ENCODE measurements at places on chromosomes 7 and 10.

GRCh38 chr10:101367569-101368453 lies 13.8 kb downstream of the BTRC start:
- no peak for DNase-seq

DNA sequence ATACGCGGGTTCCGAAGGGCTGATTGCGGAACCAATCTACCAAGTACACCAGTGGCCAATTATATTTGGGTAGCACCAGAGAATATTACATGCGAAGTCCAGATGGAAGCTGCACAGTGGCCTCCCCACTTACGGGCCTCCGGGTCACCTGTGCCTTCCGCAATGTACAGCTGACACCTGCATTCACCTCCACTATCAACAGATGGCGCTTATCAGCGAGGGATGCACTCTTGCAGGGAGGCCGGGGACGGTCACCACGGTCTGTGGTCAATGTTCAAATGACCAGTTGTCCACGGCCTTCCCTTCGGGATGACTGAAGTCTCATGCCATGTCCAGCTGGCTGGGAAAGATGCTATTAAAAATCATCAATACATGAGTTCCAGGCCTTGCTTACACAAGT lies 47.6 kb downstream of the SLIT1 start:
- no peak for DNase-seq

DNA sequence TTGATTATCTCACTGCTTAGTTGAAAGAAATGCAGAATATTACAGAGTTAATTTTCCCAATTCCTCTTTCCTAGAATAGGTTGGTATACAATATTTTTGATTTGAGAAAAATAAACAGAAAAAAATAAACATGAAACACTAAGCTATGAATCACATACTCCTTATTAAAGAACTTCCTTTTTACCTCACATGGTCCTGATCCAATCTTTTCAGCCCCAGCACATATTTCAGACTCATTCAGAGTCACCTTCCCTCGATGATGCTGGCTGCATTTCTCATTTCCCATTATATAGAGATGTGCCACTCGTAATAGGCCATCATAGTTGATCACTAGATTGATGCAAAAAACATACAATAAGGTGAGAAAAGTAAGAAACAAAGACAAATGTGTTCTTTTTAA lies 64.6 kb downstream of the HGF start:
- no peak for DNase-seq

- DNase-seq, result no peak
Measured at GRCh38 chr7:105853931-105854419, 22.4 kb downstream of the ATXN7L1 start.

DNA sequence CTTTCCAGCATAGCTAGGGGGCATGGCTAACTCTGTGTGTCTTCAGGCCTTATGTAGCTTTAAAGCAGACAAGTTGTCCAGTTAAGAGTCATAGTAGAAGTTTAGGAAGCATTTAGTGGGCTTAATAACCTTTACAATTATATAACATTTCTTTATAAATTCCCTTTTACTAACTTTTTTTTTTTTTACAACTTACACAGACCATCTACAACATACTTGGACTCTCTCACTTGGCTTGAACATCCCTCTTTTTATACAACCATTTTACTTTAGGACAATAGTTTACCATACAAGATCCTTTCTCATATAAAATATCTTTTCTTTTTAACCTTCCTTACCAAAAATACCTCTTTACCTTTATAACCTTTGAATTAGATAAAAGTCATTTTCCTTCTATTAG lies 26.3 kb downstream of the SP4 start:
- no peak for DNase-seq

GRCh38 chr7:37665352-37666022 lies 18.1 kb upstream of the GPR141 start:
- DNase-seq, result no peak

GRCh38 chr10:7300384-7300971 lies 110.4 kb downstream of the SFMBT2 start:
- no peak for DNase-seq

- DNase-seq, result peak; percentile 44
Measured at GRCh38 chr7:157228864-157229422, 90.2 kb downstream of the UBE3C start.

DNA sequence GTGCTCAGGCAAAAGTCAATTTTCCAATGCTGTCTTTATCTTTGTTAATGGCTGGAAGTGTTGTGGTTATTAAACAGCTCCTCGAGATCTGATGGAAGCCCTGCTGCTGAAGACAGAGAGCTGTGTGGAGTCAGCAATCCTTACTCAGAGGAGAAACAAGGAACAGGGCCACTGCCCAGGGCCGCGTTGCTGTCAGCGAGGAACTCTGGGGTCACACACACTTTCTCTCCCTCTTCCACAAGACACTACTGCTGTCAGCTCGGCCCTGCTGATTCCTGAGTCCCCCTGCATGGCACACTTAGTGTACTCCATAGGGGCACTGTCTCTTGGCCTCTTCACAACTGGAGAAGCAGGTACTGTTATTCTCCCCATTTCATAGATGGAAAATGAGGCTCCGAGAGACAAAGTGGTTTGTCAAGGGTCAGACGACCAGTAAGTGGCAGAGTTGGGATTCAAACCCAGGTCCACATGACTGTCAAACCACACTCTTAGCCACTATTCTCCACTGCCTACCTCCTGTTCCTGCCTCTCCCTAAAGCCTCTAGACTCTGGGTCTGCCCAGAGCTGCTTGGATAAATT lies 29.3 kb upstream of the PDCD4 start:
- no peak for DNase-seq

- peak; percentile 29 for DNase-seq
Measured at GRCh38 chr7:95690367-95690947, 81.9 kb upstream of the DYNC1I1 start.

GRCh38 chr10:77348751-77349150 lies 288.9 kb downstream of the KCNMA1 start:
- no peak for DNase-seq

DNA sequence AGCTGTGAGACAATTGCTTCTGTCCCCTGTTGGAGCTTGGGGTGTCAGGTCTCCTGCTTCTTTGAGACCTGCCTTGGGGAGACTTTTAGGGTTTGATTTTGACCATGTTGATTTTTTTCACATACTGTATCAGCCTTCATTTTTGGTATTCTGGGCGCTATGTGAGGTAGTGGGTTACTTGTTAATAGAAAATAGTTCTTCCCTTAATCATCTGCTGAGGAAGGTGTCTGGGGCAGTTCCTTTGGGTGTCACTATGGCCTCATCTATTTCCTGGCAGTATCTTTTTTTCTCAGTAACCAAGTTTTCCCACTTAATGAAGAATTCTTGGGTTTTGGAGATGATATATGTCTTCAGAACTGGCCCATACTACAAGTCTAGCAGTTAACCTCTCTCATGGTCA lies 4.6 kb upstream of the NOLC1 start:
- no peak for DNase-seq

DNA sequence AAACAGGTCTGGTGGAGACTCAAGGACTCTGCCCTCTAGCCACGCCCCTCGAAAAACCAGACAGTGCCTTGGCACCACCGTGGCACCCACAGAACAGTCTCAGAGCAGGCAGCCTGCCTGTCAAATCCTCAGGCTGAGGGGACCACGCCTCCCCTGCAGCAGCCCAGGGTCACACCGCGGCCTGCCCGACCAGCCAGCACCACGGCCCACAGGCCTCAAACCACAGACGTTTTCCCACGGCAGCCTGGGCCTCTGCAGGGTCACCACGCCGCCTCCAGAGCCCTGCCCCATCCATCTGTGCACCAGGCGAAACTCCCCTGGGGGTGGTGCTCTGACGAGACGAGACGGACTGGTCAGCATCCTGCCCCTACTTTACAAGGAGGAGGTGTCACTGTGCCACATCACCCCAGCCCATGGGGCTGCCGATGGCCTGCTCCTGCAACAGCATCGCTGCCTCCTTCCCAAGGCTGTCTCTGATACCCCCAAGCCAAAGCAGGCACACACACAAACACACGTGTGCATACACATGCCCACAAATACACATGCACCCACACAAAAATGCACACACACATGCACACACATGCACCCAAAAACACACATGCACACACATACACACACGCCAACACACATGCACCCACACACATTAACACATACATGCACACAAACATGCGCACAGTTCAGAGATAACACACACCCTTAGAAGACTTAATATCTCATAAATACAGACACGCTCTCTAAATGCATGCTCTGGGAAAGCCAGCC lies 24.6 kb downstream of the PAPOLB start:
- DNase-seq, result no peak

- no peak for DNase-seq
Measured at GRCh38 chr7:137006293-137006692, 137.8 kb downstream of the CHRM2 start.

DNA sequence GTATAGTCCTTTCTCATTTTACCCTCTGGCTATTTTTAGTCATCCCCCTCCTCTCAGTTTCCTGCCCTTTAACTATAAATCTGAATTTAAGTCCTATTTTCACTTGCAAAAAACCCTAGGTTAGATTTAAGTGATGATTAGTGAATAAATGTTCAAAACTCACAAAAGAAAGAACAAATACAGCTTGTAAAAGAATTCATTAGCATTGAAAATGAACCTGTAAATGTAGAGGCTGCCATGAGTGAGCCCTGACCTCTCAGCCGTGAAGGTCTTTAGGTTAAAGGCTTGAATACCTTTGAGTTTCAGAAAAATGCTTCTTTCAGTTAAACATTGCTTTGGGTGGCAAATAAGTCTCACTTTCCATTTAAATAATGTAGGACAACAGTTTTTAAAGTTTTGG lies 2.0 kb upstream of the SLC16A12 start:
- no peak for DNase-seq

GRCh38 chr7:131066635-131067034 lies 261.0 kb upstream of the MKLN1 start:
- DNase-seq, result no peak

- no peak for DNase-seq
Measured at GRCh38 chr7:158129037-158130022, 458.3 kb downstream of the PTPRN2 start.

DNA sequence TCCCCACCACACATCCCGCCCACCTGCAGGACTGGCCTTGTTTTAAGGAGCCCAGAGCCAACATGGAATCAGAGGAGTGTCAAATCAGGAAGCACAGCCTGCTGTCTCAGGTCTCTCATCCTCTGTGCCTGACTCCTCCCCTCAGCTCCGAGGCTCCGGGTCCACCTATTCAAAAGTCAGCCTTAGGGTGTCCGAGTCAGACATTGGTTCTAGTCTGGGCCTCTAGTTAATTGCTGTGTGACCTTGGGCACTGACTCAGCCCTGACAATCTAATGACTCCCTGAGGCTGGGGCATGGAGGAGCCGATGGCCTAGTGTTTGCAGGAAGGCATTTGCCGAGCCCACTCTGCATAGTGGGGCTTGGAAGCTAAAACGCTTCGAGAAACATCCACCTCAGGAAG lies 223.1 kb upstream of the PPP2R2D start:
- no peak for DNase-seq

- DNase-seq, result no peak
Measured at GRCh38 chr7:108086546-108086945, 43.6 kb downstream of the LAMB4 start.

GRCh38 chr10:79021948-79022499 lies 46.7 kb upstream of the ZMIZ1 start:
- DNase-seq, result no peak

GRCh38 chr10:37246637-37247036 lies 121.2 kb downstream of the ANKRD30A start:
- no peak for DNase-seq

DNA sequence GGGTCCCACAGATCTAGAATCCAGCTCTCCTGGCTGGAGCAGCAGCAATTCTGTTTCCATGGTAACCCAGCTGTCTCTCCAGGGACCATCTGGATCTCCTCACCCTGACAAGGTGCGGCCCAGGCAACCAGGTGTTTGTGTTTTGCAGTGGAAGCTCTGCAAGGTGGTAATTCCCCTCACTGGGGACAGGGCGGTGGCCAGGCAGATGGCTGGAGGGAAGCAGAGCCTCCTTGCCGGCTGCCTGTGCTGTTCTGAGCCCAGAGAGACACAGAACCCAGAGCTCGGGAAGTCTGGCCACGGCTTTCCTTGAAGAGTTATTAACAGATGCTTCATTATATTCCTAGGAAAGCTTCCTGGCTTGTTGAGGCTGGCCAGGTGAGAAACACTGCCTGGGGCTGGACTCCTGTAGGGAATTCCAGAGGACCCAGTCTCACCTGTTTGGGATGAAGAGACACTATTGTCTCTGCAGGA lies 118.2 kb upstream of the PPIF start:
- no peak for DNase-seq

- DNase-seq, result no peak
Measured at GRCh38 chr10:44781131-44781530, 130.0 kb upstream of the TMEM72 start.

GRCh38 chr7:96667026-96667425 lies 42.6 kb downstream of the SEM1 start:
- DNase-seq, result no peak

GRCh38 chr10:8588135-8588534 lies 533.6 kb downstream of the GATA3 start:
- DNase-seq, result no peak

- DNase-seq, result no peak
Measured at GRCh38 chr7:367351-367901, 77.5 kb downstream of the FOXL3 start.

DNA sequence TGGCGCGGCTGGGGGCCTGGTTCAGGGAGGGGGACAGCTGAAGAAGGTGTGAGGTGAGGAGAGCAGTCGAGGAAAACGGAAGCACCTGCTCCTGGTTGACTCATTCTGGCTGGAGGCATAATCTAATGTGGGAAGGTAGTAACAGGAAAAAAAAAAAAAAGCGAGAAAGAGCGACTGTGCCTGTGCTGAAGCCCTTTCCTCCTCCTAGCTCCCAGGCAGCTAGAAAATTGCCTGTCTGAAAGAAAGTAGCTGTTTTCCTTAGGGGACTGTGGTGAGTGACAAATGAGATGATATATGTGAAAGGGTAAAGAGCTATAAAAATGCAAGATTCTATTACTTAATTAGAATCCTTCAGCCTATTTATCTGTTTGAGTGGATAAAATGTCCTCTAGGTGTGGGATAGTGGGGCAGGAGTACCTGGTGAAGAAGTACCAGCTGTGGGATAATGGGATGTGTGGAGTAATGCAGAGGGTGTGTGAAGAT lies 4.9 kb upstream of the MEST start:
- DNase-seq, result no peak

DNA sequence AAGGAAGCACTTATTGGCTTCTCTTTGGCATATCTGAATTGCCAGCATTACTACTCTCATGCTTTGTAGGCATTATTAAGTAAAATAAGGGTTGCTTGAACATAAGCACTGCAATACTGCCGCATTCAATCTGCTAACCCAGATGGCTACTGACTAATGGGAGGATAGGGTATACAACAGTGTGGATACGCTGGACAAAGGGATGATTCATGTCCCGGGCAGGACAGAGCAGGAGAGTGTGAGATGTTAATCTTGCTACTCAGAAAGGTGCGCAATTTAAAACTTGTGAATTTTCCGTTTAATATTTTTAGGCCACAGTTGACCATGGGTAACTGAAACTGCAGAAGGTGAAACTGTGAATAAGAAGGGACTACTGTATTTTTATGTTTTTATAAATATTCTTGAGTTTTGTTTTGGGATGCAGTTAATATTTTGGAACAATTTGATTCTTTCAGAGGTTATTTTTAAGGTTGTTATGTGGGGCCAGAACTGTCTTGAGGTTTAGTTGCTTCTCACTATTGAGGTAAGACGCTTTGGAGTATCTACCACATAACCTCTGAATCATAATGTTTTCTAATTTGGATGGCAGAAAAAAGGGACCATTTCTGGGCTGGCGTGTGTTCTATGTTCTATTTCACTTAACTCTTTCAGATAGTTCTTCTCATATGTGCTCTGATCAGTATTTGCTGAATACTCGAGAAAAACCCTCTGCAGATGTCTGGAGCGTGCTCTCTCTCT lies 75.7 kb upstream of the SYPL1 start:
- no peak for DNase-seq

All from activated CD4-positive, alpha-beta T cell treated with anti-CD3 and anti-CD28 coated beads, Interleukin-2, amount 10 ng/mL, durations not matched to agents 7 days and 5 days (primary cell).